ENCODE measurements at places on chromosomes 12 and 14. TPM values are rescaled to one million over a fixed set of nuclear protein-coding genes. Genes with fewer than 3 reads are reported as not detected.

RILPL2 gene
- 1.5 TPM for total RNA-seq

FGF6 gene
- total RNA-seq, result not detected

INSM2 gene
- not detected for total RNA-seq

EXD2 gene
- total RNA-seq, result 12.2 TPM

KCNJ8 gene
- total RNA-seq, result 1.1 TPM

ERBB3 gene
- 68.1 TPM for total RNA-seq

Data from esophagus mucosa (tissue), 1 donor.